Osteoblast (primary cell): ENCODE measurements at places on chromosomes 7 and 10. TPM values are rescaled to one million over a fixed set of nuclear protein-coding genes. Genes with fewer than 3 reads are reported as not detected.
A peak's percentile ranks its signal among the peaks of the same experiment; 100 is the strongest.

Gene MMS19
- total RNA-seq = 60.4 and 63.0 TPM in 2 replicates

Gene PTPRZ1
- total RNA-seq = under 0.01 TPM in 1 of 2 replicates, not detected in the other

GRCh38 chr7:98406827-98407226 is 5.9 kb upstream of the BAIAP2L1 start:
- H3K27ac ChIP-seq = no peak overlapping the region
- H3K4me3 ChIP-seq = no peak overlapping the region
- no peaks in the 10 kb centered on the region for H3K4me1 ChIP-seq
- H3K36me3 ChIP-seq = no peaks in the 10 kb centered on the region

DNA sequence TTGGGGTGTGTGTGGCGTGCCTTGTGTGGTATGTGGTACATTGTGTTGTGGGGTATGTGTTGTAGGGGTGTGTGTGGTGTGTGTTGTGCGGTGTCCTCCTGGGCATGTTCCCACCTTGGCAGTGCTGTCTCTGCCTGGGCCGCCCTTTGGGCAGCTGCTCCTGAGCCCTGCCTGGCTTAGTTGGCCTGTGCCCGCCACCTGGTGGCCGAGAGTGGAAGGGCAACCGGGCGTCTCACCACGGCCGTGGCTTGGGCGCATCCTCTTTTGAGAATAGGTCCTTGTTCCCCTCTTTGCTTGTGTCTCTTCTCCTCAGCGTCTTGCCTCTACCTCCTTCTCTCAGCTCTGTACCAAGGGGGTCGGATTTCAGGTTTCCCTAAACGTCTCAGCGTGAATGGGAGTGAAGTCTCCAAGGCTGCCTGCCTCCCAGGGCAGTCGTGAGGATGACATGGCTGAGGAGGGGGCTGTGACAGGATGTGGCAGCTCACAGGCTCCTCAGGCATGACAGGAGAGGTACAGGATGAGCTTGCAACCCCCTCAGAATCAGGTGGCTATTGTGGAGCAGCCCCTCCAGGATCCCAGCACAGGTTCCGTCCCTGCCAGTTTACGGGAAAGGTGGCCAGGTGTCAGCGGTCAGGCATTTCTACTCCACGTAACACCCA is 98.4 kb upstream of the PODXL start:
- DNase-seq = peak; percentile 94
- no peak overlapping the region for H3K4me3 ChIP-seq
- no peaks in the 10 kb centered on the region for H3K27me3 ChIP-seq
- no peak overlapping the region for H3K27ac ChIP-seq

DNA sequence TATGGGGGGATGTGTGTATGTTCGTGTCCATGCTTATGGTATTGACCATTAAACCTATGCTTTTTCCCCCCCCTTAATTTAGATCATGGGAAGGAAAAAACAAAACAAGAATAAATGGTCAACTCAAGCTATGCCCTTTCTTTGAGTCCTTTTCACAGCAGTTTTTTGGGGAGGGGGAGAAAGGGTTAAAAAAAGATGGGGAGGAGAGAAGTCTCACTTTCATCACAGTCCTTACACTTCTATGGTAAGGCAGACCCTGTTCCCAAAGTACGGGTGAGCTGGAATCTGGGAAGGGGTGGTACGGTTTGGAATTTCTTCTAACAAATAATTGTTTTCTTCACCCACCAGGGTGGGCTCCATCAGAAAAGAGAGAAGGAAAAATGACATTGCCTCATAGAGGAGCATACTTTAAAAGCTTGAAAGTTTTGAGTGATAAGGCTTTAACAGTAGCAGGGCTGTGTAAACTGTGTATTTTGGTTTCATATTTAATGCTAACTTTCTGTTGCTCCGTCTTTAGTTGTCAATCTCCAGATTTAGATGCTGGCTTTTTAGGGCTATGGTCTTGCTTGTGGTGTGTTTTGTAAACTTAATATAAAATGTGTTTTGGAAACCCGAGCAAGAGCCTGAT is 180.1 kb downstream of the TCF7L2 start:
- H3K4me3 ChIP-seq = no peak overlapping the region
- no peaks in the 10 kb centered on the region for H3K27me3 ChIP-seq
- H3K36me3 ChIP-seq = no peaks in the 10 kb centered on the region
- DNase-seq = no peak
